ENCODE measurements at places on chromosomes 3 and 15.

DNA sequence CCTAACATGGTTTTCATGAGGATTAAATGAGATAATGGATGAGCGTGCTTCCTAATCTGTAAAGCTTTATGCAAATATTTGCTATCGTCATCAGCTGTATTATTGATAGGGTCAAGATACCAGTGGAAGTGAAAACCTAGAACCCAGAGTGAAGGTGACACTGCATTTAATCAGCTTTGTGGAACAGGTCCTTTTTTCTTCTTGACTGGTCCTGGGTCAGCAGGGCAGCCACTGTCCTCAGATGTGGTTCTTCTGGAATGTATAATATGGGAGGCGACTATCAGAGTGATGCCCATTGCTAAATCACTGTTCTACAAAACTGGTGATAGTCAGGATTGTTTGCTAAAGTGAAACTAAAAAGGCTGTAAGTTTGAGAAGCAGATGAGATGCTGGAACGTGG is 41.4 kb downstream of the SORD start:
- DNase-seq = no peak

- no peak for DNase-seq
Observed at GRCh38 chr15:68528626-68529290, 50.0 kb upstream of the CORO2B start.

- DNase-seq = no peak
Observed at GRCh38 chr15:75091814-75092213, 68.4 kb downstream of the PPCDC start.

DNA sequence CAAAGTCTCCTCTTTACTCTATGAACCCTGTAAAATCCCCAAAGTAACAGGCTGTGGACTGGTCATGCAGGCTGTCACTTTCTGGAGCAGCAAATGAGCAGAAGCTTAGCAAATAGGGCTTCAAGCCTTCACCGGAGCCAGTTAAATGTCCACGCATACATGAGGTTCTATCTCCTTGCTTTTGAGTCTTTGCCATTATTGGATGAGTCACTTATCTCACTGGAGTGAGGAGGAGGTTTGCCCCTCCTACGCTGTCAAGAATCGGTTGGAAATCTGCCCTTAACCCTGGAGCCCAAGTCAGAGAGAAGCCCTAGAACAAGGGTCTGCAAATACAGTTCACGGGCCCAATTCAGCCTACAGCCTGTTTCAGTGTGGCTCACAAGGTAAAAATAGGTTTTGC is 126.1 kb upstream of the CTNNB1 start:
- no peak for DNase-seq

- no peak for DNase-seq
Observed at GRCh38 chr15:39255760-39256159, 325.1 kb upstream of the THBS1 start.

- DNase-seq = no peak
Observed at GRCh38 chr15:80931191-80931590, 58.4 kb downstream of the MESD start.

- DNase-seq = no peak
Observed at GRCh38 chr3:10976770-10977169, 15.8 kb upstream of the SLC6A1 start.

- DNase-seq = peak; percentile 74
Observed at GRCh38 chr3:60010781-60011180, 961.0 kb upstream of the CFAP20DC start.

- no peak for DNase-seq
Observed at GRCh38 chr3:177034832-177035475, 162.3 kb downstream of the TBL1XR1 start.

DNA sequence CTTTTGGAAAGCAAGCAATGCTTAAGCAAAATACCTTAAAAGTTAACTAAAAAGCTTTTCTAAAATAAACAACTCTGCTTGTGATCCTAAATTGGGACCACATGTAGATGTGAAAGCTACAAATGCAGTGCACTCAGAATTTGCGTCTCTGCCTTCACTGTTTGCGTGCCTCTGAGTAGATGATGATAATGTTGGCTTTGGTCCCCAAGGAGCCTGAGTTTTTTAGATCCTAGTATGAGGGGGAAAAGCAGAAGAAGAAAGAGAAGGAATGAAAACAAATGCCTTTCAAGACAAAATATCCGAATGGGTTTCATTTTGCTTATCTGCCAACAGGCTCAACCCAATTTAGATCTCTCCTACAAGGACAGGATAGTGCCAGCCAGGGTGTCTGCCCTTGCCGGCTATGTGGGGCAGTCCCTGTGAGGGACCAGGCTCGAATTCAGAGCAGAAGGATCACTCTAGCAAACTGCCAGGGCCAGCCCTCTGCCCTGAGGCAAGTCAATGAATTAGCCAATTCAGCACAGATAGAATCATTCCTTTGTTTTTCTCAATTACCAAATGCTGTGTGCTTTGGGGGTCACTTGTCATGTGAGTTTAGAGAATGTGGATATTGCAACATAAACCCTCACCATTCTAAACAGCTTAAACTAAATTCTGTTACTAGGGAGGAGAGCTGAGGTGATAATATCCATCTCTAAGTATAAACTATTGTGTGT is 28.5 kb downstream of the SCG5 start:
- no peak for DNase-seq

DNA sequence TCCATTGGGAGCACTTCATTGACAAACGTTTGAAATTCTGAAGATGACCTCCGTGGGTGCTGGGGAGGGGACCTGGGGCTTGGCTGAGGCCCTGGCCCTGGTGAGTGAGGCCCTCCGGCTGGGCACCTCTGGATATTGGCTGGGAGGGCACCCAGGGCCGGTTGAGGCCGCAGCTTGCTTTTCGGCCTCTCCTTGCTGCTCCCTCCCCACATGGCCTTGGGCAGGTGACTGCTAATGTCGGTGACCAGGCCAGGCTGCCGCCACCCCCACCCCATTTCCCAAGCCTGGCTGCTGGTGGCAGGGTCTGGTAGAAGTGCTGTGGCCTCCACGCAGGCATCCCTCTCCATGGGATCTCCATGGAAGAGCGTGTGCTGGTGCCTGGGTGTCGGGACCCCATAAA is 39.5 kb downstream of the TM2D3 start:
- DNase-seq = no peak

DNA sequence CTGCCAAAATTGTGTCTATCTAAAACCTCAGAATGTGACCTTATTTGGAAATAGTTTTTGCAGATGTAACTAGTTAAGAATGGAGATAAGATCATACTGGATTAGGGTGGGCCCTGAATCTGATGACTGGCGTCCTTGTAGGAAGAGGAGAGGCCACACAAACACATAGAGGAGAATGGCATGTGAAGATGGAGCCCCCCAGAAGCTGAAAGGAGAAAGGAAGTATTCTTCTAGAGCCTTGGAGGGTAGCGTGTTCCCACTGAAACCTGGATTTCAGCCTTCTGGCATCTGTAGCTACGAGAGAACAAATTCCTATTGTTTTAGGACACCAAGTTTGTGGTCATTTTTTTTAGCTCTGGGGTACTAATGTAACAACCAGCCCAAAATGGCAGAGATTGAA is 423.0 kb upstream of the TPM1 start:
- DNase-seq = no peak

GRCh38 chr3:29144807-29145206 is 136.1 kb upstream of the RBMS3 start:
- no peak for DNase-seq

GRCh38 chr3:195931582-195932273 is 23.4 kb upstream of the TNK2 start:
- DNase-seq = no peak

DNA sequence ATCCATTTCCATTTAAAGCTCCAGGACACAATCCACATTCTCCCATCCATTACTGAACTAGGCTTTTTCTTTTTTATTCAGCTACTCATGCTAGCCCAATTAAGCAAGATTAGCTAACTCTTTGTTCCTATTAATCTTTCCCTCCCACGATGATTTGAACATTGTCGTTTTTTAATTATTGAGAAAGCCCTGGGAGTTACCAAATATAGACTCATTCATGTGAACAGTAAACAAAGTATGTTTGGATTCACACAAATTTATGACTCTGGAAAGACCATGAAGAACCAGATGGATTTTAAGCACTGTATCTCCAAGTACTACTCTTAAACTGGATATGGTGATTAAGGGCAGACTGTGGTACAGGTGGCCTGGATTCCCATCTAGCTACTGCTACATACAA is 82.2 kb downstream of the STRIT1 start:
- no peak for DNase-seq

DNA sequence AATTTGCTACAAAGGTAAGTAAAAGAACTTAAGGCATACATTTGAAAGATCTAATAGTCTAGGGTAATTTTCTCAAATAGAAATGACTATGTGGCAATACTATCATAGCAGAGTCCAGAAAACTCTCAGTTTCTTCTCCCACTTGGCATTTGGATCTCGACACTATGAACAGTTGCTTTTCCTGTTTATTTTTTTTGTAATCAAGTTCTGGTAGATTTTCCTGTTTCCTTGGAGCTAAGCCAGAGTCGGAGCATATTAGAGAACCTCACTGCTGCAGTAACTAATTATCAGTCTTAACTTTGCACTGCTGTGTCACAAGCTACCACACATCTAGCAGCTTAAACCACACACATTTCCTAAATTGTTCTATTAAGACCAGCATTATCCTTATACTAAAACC is 44.9 kb upstream of the ZNF385D start:
- no peak for DNase-seq

DNA sequence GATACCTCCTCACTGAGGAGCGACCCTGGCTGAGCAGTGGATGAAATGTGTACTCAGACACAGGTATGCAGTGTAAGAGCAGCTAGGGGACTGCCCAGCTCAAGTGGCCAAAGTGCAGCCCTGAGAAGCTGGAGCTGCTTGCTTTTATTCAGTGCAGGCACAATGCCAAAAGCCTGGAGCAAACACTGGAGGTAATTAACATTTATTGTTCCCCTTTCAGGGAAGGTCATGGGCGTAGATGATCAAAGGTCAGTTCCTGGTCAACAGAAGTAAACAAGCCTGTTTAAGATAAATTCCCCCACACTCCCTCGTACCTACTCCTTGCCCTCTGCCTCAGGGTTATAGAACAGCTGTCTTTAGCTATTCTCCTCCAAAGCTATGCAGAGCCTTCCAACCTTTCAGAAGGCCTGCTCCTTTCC is 17.5 kb downstream of the PLA2G4F start:
- DNase-seq = no peak

DNA sequence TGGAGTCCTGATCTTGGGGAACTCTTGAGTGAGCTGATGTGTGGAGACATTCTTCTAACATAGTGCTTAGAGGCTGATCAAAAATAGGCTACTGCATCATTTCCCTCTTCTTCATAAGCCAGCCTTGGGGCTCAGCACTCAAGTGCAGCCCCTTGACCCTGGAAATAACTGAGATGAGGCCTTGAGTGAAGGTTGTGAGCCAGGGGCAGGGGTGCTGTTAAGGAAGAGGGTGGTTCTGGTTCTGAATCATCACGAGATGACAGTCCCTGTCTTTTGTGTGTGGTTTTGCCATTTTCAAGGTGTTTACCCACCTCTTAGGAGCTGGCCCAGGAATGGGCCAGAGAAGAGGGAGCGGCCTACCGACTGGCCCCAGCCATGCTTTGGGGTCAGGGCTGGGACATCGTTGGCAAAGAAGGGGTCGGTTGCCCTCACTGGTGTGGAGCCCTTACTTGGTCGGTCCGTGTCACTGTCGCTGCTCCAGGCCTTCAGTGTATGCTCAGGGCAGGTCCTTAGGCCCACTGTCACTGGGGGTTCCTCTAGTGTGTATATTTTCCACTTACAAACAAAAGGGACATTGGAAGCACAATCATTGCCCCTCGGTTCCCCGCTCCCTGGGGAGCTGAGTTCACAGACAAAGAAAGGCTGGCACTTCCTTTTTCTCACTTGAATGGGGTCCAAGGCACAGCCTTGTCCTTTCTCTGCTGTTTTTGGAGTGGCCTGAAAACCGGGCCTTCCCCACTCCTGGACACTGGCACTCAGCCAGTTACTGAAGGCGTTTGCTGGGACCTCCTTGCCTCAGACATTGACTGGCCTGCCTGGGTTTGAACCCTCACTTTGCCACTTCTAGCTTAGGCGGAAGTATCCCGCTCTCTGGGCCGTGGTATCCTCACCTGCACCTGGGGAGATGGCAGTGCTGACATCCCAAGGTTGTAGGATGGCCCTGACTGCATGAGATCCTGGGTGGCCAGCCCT is 46.6 kb downstream of the SLC6A6 start:
- no peak for DNase-seq

DNA sequence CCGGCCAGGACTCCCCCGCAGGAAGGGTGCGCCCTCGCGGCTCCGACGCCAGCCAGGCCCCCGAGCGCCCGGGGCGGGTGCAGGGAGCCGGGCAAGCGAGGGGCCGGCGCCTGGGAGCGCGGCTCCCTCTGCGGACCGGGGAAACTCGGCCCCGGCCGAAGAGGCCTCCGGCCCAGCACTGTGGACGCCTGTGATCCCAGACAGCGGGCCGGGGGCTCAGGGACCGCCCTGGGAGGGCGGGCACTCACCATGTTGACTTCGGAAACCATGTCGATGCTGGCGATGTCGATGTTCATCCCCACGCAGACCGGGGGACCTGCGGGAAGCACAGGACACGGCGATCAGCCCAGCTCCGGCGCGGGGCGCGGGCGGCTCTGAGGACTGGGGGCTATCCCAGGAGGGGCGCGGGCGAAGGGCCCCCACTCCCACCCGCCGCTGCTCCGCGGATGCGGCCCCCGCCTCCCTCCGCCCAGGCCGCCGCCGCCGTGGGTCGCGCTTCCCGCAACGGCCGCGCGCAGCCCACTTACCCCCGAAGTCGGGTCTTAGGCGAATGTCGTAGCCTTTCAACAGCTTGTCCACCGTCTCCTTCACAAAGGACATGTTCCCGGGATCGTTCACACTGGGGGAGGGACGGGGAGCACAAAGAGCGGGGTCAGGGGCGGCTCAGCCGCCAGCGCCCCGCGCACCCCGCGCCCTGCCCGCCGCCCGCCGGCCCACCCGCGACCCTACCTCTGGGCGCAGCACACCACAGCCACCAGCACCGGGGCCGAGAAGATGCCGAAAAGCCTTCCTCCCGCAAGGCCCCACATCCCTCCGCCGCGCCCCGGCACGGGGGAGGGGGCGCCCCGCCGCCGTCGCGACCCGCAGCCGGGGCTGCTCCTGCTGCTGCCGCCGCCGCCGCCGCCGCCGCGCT is at the start of gene GABRB3:
TSS of gene GABRB3 (minus strand) at position 913 of the 913 bp plus-strand sequence.
- DNase-seq = no peak

DNA sequence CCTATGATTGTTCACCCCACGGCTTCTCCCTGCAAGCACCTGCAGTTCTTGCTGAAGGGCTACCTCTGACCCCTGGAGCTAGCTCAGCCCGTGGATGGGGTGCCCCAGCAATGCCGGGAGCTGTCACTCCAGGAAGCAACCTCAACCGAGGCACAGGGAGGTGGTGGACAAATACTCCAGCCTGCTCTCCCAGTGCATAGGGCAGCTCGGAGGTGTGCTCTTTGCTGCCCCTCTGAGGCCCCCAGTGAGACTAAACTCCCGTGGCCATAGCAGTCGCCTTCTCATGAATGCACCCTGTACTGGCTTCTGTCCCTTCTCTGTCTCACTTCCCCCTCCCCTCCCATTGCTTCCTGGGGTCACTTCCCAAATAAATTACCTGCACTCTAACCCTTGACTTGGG is 48.5 kb downstream of the LINGO1 start:
- DNase-seq = no peak

All from CD4-positive, alpha-beta T cell treated with Interferon gamma for 1 hour (primary cell).